Activated CD8-positive, alpha-beta memory T cell treated with anti-CD3 and anti-CD28 coated beads for 1 hour (primary cell): ENCODE measurements at places on chromosomes 2 and 18.

DNA sequence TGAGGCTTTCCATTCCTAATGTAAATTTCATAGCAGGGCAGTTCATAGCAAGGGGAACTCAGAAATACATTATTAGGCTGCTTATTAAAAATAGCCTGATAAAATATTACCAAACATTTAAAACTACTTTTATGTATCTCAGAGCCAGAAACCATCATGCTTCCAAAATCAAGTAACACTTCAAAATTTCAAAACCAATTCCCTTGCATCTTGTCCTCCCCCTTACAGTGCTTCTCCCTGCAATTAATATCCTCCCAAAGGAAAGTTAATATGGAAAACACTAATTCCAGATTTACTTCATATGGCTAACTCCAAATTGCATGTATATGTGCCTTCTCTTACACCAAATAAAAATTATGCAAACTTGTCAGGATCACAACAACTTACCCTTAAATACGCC lies 6.6 kb downstream of the PLEKHH2 start:
- DNase-seq: no peak

- no peak for DNase-seq
Observed at GRCh38 chr2:11473659-11474433, 7.9 kb upstream of the E2F6 start.

DNA sequence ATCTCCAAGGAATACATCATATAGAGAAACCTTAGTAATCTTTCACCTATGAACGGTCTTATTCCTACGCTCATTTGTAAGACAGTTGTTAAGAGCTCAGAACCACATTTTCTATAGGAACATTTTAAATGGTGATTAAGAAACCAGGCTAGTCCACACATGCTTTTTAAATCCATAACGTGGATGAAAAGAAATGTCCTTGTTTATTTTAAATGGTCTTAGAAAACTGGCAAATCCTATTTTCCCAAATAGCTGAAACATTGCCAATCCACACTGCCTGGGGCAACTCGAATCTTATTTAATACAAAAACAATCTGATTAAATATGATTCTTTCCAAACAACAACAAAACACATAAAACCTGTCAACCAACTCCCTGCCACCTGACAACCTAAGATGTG lies 23.7 kb downstream of the METTL8 start:
- no peak for DNase-seq

DNA sequence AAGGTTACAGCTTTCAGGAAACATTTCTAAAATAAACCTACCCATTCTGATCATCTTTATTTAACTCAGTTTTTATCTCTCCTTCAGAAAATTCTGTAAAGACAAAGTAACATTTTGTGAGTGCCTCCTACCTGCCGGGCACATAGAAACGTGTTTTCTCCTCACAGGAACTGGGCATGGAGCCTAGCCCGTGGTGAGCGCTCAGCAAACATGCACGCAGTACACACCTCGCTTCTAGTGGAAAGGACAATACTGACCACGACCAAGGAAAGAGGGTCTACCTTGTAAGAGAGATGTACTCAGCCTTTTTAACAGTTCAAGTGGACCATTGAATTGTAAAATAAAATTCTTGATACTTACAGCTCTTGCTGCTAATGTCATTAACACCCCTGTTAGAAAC lies 24.8 kb upstream of the KIDINS220 start:
- DNase-seq: no peak
